LoVo (cell line): ENCODE measurements at places on chromosomes 11 and 22.

DNA sequence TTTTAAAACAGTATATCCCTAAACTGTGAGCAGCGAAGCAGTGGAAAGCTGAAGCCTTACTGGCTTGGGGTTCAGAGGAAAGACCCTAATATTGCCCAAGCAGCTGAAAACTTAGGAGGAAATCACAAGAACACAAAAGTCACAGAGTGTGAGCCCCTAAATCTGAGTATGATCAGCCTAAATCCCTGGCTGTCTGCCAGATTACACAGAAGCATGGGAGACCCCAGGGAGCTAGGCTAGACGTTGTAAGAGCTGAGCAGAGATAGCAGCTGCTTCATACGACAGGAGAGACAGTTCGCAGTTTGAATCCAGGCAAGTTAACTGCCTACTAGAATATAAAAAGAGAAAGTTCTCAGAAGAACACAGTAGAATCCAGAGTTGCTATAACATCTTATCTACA lies 81.2 kb downstream of the PACS1 start:
- DNase-seq: no peak

GRCh38 chr22:16866167-16866566 lies 41.0 kb upstream of the XKR3 start:
- no peak for DNase-seq

- no peak for DNase-seq
Measured at GRCh38 chr11:35662061-35662648, 420 bp upstream of the TRIM44 start.

GRCh38 chr22:40213478-40213877 lies 35.8 kb downstream of the TNRC6B start:
- DNase-seq: no peak

DNA sequence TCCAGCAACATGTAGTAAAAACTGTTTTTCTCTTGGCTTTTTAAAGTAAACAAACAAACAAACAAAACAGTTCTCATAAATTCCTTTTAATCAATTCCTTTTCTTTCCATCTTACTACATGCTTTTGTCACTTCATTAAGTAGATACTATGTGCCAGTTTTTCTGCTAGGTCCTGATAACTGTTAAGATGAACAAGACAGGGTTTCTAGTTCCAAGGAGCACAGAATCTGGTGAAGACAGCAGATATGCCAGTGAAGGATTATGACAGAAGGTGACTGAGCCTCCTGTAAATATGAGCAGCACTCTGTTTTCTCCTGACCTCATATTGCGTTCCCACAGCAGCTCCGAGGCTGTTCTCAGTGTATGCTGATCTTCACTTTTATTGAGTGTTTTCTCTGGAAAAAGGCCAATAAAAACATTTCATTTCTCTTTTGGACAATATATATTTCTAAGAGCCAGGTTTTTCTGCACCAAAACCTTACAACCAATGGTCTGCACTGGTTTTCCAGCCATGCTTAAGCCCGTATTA lies 45.8 kb downstream of the HEPHL1 start:
- no peak for DNase-seq

DNA sequence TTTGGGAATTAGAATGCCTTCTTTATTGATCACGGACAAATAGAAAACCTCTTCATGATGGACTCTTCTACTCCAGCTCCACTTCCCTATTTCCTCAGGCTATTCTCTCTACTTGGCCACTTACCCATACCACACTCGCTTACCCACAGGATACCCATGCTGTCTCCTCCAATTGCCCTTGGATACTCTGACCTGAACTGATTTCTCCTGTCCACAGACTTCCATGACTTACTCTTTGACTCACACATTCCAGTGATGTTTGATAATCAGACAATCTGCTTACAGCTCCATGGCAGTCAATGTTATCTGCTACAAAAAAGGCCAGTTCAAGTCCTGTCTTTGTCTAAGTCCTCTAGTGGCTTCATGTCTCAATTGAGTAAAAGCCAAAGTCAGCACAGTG lies 292.0 kb upstream of the CTSC start:
- DNase-seq: no peak

DNA sequence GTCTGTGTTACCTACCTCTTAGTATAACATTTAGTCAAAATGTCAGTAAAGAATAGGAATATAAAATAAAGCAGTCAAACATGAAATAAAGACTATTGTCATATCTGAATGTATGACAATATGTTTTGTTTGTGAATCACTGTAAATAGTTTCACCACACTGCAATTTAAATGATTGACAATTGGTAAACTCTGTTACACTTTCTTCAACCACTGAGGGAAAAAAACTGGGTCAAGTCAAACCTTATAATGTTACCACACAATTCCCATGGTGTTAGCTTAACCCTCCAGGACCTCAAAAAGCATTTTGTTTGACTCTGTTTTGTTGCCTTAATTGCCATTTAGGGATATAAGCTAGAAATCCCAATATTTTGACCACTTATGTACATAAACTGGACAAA lies 10.5 kb upstream of the MMP13 start:
- DNase-seq: no peak

DNA sequence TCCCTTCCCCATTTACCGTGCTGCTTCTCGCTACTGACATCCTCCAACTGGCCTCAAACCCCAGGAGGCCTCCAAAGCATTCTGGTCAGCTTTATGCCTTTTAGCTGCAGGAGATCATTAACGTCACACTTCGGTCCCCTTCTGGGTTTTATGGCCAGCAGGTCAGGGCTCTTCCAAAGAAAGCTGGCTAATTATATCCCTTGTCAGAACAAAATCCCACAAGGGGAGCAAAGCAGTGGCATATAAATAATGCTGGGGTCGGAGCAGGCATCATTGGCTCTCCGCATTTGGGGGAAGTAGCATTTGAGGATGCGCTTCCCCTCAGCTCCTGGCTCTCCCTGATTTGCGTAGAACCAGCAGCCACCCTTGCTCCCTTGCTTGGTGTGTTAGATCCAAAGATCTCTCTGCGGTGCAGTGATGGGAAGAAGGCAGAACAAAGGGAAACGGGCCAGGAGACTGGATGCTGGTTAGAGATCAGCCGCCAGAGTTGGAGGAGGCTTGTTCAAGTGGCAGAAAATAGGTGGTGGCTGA lies 117.4 kb downstream of the DBX1 start:
- no peak for DNase-seq

GRCh38 chr11:62125316-62125715 lies 1.5 kb downstream of the INCENP start:
- DNase-seq: no peak

DNA sequence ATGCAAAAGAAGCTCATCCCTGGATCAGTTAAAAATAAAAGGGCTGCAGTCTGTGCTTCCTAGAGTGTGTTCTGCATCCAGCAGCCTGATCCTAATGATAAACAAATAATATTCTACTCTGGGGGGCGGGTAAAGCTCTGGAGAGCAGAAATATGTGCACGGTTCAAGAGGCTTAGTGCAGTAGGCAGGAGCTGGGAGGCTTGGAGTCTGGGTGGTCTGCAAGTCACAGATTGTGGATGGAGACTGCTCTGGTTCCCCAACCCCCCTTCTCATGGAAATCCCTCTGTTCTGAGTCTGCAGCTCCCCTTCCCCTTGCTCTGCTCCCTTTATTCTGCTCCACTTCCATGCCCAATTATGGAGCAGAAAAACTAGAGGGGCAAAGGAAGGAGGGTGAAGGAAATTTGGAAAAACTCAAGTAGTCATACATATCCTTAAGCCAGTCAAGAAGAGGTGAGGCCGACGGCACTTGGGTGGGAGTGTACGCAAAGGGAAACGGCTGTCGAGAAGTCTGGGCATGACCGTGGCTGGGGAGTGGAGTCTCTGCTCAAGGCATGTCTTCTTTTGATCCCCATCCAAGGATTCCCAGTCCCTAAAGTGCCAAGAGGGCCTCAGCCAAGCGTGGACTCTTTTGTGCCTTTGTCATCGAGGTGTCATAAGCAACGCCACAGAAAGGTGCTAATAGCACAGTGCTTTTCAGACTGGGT lies 16.3 kb upstream of the CLMP start:
- DNase-seq: no peak

- DNase-seq: no peak
Measured at GRCh38 chr22:20937794-20938671, 20.8 kb downstream of the CRKL start.

- no peak for DNase-seq
Measured at GRCh38 chr11:66619080-66619554, 2.7 kb downstream of the RBM14 start.

DNA sequence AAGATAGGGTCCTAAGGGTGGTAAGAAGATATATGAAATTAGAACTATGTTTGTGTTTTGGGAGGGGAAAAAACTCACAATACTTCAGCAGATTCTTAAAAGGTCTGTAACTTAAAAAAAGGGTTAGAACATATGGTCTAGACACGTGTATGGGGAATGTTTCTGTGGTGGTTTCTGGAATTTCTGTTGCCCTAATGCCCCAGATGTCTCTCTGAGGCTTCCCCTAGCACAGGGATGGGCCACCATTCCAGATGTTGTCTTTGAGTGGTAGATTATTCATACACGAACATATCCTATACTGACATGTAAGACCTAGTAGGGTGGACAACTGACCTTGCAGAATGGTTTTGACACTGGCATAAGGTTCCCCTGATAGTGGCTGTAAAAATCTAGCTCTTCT lies 26.2 kb downstream of the EHF start:
- DNase-seq: no peak

DNA sequence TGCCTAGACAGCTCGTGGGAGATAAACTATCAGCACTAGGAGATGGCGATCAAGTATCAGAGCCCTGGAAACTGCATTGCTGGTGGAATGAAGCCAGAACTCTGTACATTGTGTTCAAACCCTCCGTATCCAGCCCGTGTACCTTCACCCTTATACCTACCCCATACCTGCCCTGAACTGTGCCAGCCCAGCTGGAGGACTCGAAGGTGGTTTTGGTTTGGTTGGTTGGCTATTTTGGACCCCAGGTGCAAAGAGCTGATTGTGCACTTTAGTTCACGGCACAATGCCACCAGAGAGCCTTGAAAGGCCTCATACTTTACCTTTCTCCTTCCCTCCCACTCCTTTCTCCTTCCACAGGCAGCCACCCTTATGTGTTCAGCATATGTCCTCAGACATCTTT lies 16.0 kb downstream of the FAM83F start:
- DNase-seq: no peak

- no peak for DNase-seq
Measured at GRCh38 chr11:5807580-5807979, 1.1 kb upstream of the OR52N2 start.

GRCh38 chr22:19810381-19811201 lies 44.1 kb downstream of the GNB1L start:
- no peak for DNase-seq

GRCh38 chr11:99773646-99774045 lies 752.9 kb downstream of the CNTN5 start:
- DNase-seq: no peak

DNA sequence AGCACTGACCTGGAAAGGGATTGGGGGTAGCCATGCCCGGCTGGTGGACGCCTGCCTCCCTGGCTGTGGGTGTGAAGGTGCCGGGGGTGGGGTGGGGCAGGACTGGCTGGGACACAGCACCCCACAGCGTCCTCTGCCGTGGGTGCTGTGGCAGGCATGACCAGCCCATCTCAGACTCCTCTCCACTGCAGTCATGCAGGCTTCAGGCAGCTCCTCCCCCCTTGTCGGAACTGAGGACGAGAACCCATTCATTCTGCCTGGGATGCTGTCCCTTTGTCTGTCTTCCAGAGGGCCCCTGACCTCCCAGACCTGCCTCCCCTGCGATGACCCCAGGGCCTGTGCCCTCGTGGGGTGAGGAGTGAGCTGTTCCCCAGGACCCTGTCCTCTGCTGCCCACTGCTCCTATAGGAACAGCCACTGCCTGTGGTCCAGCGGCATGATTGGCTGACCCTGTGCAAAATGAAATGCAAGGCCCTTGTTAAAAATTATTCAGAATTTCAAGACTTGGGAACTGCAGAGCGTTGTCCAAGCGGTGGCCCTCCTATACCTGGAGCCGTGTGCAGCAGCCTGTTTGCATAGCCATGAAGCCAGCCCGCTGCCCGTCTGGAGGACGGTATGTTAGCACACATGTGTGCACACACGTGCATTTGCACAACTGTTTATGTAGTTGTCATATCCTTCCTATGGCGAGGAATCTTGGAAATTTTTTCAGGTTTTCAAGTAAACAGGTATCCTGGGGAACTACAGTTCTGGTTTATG lies 1122.3 kb downstream of the BRD1 start:
- DNase-seq: no peak

- DNase-seq: no peak
Measured at GRCh38 chr11:20041499-20041898, 118.8 kb downstream of the DBX1 start.
